ENCODE measurements at places on chromosomes 11 and 22.

- DNase-seq = no peak
These were observed 6.9 kb upstream of the CYP2R1 start for GRCh38 chr11:14898906-14899305.

GRCh38 chr22:41062146-41062545 lies 30.2 kb upstream of the EP300 start:
- DNase-seq = no peak

DNA sequence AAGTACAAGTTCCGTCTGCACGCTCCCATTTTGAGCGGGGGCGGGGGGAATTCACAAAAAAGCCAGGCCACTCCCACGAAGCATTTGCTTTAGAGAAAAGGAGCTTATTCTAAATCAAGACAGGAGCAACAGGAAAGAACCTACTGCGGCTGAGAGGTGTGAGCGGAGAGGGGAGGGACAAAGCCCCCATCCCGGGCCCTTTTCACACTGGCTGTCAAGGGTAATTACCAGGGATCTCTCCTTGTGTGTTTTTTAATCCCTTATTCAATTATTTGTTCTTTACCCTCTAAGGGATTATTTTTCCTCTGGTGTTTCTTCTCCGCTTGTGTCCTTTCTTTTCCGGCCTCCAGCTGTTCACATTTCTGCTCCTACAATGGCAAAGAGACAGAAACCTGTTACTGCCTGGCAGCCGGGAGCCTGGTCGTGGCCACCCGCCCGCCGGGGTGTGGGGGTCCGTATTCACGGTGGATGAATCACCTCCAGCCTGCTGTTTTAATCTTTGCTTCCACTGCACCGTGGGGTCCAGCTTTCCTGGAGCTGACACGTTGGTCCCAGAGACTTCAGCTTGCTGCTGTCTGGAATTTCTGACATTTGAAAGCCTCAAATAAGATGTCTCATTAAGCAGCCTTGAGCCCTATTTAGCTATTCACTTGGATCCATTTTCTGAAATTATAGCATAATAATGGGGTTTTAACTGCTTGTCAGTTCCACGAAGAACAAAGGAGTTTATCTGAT lies 61.4 kb upstream of the FADD start:
- no peak for DNase-seq

- DNase-seq = no peak
These were observed 15.9 kb downstream of the CHRM1 start for GRCh38 chr11:62905296-62905695.

- peak; percentile 42 for DNase-seq
These were observed 99.9 kb upstream of the FGF3 start for GRCh38 chr11:69918938-69919650.
